ENCODE measurements at places on chromosomes 1 and 21.

- DNase-seq = no peak
These were observed 2.1 kb downstream of the GNG12 start for GRCh38 chr1:67830928-67831830.

DNA sequence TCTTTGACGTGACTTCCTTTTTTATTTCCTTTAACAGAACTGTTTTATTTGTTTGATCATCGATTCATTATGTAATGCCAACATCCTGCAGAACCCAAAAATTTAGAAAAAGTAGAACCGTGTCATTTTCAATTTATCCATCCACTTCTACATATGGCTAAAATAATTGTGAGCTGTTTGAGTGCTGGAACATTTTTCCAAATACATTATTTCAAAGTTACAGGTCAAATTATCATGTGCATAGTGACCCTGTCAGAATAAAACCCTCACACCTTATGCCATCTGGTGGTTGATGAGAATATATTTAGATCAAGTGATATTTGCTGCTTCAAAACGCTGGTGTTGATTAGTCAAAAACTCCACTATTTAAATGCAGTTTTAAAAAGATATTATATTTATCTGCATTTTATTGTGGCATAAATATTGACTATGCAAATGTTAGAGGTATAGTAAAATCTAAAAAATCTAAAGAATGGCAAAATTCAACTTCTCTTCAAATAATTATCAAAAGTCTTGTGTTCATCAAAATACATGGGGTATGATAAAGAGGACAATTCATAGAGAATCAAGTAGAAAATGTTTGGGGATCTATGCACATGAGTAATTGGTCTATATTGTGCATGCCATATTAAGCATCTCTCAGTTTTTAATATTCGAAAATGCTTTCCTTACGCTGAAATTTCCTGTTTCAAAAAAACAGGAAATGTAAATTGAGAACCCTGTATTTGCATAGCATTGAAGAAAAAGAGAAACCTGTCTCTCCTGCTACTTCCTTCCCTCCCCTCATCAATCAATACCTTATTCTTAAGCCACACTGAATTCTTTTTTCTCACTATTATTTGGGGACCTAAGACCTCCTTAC, 39.7 kb downstream of the UBE2U start:
- DNase-seq = peak; percentile 17

DNA sequence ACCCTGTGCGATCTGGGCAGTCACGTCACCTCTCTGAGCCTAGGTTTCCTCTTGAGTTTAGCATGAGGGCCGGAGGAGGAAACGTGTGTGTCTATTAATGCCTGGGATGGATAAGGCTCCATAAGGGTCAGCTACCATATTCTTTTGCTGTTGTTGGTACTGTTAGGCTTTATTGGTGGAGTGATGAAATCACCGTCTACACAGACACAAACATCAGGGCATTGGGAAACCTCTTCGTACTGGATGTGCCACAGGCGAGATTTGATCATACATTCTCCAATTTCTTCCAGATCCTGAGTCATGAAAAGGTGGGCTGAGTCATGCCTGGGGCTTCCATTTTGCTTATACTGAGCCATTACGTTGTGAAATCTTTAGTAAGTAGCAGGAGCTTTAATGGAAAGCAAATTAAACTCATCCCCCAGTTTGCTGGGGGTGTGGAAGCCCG, 24.9 kb upstream of the GRHL3 start:
- no peak for DNase-seq

DNA sequence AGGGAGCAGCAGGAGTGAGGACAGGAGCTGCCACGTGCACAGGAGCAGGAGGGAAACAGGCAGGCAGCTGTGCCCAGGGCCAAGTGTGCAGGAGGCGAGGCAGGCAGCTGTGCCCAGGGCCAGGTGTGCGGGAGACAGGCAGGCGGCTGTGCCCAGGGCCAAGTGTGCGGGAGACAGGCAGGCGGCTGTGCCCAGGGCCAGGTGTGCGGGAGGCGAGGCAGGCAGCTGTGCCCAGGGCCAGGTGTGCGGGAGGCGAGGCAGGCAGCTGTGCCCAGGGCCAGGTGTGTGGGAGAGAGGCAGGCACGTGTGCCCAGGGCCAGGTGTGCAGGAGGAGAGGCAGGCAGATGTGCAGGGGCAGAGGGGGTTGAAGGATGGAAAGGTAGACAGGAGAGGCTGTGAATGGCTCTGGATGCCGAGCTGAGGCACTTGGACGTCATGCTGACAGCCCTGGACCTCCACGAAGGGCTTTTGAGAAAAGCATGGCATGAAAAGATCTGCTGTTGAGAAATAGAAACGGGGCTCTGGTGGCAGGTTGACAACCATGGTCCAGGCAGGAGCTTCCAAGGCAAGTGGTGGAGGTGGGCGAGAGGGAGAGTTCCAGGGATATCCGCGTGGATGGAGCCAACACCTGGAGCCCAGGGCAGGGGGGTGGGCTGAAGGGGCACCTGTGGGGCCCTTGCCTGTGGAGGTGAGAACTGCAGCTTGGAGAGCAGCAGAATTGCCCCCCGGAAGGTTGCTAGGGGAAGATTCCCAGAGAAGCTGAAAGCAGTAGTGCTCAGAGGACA, 19.1 kb upstream of the NPHP4 start:
- DNase-seq = no peak

- no peak for DNase-seq
These were observed 10.9 kb downstream of the S100PBP start for GRCh38 chr1:32828341-32828740.

- DNase-seq = no peak
These were observed 84.9 kb downstream of the PIGK start for GRCh38 chr1:77134359-77134758.

DNA sequence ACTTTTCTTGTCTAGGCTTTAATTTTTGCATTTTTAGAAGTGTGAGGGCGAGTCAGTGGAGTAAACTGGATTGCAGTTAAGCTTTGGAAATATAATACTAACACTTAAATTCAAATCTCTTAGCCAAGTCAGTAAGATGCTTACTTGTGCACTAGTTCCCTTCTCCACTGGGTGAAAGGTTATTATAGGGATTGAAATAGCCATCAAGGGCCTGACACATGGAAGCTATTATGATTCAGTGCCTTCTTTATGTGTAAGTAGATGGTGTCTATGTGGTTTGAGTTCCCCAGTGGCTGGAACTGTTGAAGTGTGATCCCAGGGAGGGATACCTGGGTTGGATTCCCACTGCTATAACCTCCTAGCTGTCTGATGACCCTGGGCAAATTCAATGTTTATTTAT, 24.7 kb upstream of the DMRTA2 start:
- DNase-seq = no peak

- DNase-seq = no peak
These were observed 489 bp downstream of the ACOT11 start for GRCh38 chr1:54548389-54549044.

DNA sequence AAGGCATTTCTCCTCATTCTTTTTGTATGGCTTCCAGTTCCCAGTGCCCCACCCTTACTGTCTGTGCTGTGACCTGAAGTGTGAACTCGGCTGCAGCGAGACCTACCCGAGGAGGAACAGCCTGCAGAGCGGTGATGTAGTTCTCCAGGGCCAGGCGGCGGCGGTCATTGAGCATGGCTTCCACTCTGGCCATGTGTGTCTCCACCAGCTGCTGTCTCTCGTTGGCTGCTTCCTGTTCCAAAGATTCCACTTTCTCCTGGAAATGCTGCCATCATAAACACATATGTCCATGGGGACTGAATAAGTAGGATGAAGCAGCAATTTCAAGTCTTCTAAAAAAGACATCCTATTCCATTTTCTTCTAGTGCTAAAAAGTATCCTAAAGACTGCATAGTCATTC, 195.6 kb downstream of the APP start:
- DNase-seq = no peak

DNA sequence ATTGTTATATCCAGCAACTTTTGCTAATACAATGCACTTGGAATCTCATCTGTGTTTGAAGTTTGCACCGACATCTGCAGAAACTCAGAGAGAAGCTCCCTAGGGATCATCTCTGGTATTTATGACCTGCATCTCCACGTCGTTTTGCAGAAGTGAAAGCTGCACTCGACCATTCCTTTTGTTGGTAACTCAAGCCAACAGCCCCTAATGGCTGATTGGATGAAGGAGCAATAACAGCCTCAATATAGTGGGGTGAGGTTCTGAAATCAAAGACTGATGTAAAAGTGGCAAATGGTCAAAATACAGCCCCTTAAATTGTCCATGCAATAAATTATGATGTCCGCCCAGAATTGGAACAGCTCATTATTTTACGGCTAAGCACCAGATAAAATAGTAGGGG, 344.2 kb upstream of the KAZN start:
- DNase-seq = no peak

DNA sequence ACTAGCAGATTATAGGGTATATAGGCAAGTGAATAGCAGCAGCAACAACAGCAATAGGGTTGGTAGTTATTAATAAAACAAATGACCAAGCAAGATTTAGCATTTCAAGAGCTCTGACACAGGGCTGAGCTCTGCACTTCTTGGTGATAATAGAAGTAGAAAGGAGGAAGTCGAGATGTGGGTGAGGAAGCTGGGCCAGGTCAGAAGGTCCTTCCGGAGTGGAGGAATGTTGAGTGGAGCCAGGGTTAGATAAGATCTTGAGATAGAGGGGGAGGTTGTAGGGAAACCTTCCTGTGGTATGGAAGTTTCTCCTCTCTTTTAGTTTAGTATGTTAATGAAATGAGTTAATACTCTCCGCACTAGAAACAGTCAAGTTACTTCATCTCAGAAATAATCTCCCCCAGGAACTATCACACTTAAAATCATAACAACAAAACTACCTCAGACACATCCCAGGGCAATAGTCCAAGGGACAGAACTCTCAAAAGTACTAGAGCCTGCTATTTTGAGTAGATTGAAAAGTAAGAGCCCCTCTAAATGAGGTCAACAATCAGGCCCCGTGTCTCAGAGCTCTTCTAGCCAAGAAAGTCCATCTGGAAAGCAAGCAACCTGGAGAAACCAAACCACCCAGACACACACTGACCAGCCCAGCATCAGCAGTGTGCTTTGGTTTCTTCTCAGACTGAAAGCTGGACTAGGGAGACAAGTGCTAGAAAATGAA, 45.4 kb upstream of the ATP1B1 start:
- DNase-seq = no peak

DNA sequence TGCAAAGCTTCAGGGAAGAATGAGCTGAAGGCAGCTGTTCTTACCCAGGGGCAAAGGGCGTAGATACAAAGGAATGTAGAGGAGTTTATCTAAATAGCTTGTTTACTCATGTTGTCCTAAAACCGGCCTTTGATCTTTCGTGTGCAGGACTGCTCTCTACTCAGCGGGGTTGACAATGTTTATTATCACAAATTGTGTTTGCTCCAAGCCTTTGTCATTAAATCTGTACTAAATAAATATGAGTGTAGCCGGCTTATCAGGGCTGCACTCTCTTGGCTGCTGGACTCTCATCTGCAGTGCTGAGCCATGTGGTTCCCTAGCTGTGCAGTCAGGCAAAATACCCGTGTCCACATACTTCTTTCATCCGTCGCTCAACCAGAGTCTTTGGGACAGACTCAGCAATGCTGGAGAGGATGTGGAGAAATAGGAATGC, 199.0 kb downstream of the LBR start:
- DNase-seq = no peak

DNA sequence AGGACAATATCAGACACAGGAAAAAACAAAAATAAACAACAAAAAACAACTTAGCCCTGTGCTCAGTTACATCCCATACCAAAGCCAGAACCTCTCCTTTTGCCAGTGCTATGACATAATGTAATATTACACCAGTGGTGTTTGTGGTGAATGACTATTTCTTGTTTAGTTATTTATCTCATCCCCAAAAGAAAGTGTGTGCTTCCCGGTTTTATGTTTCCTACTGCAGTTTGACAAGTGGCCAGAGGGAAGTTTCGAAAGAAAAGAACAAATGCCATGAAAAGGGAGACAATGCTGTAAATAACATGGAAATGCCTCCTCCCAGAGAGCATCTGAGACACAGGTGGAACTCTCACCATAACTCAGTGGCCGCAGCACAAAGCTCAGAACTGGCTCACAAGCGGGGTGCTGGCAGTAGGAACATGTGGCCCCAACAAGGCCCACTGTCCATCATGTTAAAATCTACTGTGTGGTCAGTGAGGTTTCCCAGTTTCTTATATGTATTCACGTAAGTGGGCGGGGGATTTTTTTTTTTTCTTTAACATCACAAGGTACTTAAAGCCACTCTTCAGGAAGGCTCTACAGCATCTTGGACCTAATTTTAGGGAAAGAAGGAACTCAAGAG, 158.2 kb downstream of the BARHL2 start:
- no peak for DNase-seq

DNA sequence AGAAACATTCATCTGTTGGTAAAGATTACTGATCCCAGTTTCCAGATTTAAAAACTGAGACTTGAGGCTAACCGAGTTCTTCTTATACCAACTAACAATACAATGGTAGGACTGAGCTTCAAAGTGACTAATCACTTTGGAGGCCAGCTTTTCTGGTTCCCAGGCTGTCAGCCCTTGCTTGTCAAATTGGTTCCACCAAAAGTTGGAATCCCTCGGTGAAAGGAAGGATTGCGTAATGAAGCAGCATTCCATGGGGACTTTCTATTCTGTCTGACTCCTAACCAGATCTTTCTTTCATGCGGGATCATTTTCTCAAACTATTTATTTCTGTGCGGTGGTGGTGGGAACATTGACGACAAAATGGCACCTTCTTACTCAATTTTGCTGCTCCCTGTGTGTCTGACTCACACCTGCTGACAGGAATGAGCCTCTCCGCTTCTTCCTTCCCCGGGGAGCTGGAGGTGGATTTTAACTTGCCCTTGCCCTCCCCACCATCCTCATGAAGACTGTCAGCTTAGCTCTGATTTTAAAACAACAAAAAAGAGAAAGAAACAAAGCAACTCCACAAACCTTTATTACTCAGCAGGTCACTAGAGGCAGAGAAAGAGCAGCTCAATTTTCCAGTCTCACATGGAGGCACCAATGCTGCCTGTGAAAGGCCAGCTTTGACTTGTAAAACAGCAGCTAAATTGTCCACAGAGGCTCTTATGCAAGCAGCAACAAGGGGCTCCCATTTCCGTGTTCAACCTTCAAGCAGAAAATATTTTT, 32.9 kb upstream of the RASAL2 start:
- DNase-seq = no peak

- DNase-seq = no peak
These were observed 34.3 kb upstream of the SIM2 start for GRCh38 chr21:36664662-36664990.

GRCh38 chr21:36576441-36576840, 96.5 kb upstream of the CLDN14 start:
- DNase-seq = no peak

DNA sequence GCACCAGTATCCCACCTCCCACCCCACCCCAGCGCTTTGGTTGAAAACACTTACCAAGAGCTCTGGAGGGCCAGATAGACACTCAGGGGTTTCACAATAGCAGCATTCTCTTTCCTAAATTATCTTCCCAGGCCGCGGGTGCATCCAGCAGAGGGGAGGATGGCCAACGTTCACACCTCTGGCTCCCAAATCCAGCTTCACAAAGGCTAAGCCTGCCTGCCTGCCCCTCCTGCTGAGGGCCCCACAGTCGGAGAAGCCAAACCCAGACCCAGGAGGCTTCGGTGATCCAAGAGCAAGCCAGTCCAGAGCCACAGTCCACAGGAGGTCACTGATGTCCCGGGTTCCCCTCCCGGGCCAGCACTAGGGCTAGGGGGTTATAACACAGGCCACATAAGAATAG, 231.9 kb downstream of the TRABD2B start:
- no peak for DNase-seq

Data from activated CD4-positive, alpha-beta T cell treated with anti-CD3 and anti-CD28 coated beads, Interleukin-2, Interleukin-4, amounts not matched to agents 100 ng/mL and 50 ng/mL, durations not matched to agents 16 hours and 8 hours (primary cell).